SHP77 treated with DMSO at 0.1 percent for 48 hours (cell line): ENCODE measurements at places on chromosomes 6 and 20.

- DNase-seq: no peak
Measured at GRCh38 chr6:139346392-139346791, 28.1 kb downstream of the CITED2 start.

- DNase-seq: no peak
Measured at GRCh38 chr6:53301801-53302537, 46.8 kb downstream of the ELOVL5 start.

DNA sequence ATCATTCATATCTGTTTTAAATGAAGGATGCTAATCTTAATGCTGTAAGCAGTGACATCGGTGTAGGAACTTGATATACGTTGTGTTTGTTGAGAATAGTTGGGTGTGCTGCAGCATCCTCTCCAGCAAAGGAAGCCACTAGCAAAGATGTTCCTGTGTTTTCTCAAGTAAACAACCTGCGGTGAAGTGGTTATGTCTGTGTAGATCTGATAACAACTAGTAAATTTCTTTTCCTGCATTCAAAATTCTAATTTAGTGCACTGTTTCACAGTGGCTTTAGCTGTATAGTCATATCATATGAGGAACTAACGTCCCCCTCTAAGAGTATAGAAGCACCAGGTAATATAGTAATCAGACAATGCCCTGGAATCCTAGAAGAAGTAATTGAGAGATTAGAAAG, 38.7 kb downstream of the NCOA7 start:
- no peak for DNase-seq

GRCh38 chr6:145865595-145865994, 51.0 kb upstream of the FBXO30 start:
- no peak for DNase-seq

GRCh38 chr6:9233226-9233625, 797.9 kb upstream of the SLC35B3 start:
- no peak for DNase-seq

- DNase-seq: no peak
Measured at GRCh38 chr6:168163096-168163731, 84.2 kb upstream of the FRMD1 start.

GRCh38 chr6:16505711-16506357, 255.4 kb downstream of the ATXN1 start:
- DNase-seq: no peak

GRCh38 chr6:41258196-41258493, 28.3 kb downstream of the TREM1 start:
- DNase-seq: no peak

- no peak for DNase-seq
Measured at GRCh38 chr6:1797801-1798200, 188.1 kb downstream of the FOXC1 start.

- DNase-seq: no peak
Measured at GRCh38 chr6:136158971-136159370, 91.1 kb downstream of the MTFR2 start.

DNA sequence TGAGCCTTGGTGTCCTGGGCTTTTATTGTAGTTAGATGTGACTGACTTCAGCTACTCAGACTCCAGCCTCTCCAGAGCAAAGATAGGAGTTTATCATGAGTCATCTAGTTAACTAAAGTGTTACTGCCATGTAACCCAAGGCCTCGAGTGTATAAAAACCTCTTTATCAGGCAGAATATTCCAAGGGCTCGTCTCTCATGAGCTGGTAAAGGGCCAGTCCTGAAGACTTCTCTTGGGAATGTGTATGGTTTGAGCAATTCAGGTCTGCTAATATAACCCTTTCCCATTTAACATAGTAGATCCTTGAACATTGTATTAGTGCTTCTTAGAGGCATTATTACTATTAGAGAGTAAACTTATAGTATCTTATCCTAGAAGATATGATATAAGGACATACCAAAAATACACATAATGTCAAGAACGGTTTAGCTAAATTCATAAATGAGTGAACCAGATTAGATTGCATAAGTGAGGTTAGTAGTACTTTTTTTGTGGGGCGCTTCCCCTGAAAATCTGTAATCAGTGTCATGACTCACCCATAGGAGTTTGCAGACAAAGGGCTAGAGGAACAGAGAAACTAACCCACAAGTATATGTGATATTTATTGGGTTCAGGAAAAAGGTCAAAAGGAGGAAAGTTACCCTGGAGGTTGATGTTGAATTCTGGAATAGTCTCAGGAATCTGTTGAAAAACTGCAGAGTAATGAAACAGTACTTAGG, 16.0 kb downstream of the DSE start:
- no peak for DNase-seq

DNA sequence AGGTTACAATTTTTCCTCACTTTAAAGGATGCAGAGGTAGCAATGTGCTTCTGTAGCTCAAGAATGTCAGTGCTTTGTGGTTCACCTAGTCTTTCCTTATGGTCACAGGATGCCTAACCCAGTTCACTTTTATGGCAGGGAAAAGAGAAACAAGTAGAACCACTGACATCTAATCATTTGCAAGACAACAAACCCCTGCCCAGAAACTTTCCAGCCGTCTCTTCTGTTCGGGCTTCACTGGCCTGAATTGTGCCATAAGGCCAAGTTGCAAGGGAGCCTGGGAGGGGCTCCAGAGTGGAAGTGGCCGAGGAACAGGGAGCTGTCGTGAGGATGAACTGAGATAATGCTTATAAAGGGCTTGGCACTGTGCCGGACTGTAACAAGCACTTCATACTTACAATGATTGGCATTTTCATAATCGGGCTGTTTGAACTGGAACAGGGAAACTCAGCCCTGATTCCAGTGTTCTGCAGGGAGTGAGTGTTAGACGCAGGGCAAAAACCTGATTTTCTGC, 212.6 kb downstream of the BCAS1 start:
- no peak for DNase-seq

DNA sequence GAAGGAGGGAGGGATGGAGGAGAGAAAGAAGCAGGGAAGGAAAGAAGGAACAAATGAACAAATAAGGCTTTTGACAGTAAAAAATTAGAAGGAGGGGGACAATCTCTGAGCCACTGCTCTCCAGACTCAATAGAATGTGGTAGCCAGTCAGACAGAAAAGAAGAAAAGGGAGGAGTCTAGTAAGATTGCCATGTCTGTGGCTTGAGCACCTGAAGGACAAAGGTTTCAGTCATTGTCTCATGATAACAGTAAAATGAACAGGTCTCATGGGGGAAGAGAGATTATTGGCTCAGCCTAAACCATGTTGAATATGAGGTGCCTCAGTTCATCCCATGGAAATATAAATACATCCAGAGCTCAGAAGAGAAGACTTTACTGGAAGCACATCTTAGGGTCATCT, 14.0 kb upstream of the LOC128125822 start:
- DNase-seq: no peak

DNA sequence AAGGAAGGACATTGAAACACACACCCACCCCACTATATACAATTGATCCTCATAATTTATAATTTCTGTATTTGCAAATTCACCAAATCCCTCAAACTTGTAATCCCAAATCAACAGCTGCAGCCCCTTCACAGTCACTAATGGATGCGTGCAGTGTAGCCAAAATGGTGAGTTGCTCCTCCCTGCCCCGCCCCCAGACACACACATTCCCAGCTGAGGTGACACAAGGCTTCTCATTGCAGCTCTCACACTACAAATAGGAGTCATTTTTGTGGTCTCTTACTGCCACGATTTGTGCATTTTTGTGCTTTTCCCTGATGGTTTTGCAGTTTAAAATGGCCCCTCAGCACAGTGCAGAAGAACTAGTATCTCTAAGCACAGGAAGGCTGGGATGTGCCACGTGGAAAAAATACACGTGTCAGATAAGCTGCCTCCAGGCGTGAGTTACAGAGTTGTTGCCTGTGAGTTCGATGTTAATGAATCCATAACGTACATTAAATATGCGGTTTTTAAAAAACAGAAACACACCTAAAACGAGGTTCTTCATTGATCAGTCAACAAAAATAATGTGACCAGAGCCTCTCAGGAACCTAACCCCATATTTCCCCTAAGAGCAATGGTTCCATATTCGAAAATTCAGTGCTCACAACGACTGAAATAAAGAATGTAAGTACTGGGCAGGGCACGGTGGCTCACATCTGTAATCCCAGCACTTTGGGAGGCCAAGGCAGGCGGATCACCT, 8.2 kb downstream of the ATP9A start:
- DNase-seq: no peak

- DNase-seq: no peak
Measured at GRCh38 chr6:139242457-139243240, 49.1 kb downstream of the TXLNB start.

DNA sequence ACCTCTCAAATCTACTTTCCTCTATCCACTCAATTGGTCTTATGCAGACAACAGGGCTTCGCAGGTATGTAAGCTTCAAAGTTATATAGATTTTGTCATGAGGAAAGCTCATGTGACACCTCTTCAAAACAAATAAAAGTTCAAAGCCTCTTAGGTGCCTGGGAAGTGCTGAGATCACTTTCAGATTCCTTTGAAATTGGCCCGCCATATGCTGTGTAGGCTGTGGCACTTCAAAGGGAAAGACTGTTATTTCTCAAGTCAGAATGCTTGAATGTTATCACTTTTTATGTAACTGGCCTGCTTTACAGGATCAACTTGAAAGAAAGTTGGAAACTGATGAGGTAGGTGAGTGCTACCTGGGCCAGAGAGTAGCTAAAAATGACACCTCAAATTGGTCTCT, 67.1 kb upstream of the GFRAL start:
- DNase-seq: no peak

DNA sequence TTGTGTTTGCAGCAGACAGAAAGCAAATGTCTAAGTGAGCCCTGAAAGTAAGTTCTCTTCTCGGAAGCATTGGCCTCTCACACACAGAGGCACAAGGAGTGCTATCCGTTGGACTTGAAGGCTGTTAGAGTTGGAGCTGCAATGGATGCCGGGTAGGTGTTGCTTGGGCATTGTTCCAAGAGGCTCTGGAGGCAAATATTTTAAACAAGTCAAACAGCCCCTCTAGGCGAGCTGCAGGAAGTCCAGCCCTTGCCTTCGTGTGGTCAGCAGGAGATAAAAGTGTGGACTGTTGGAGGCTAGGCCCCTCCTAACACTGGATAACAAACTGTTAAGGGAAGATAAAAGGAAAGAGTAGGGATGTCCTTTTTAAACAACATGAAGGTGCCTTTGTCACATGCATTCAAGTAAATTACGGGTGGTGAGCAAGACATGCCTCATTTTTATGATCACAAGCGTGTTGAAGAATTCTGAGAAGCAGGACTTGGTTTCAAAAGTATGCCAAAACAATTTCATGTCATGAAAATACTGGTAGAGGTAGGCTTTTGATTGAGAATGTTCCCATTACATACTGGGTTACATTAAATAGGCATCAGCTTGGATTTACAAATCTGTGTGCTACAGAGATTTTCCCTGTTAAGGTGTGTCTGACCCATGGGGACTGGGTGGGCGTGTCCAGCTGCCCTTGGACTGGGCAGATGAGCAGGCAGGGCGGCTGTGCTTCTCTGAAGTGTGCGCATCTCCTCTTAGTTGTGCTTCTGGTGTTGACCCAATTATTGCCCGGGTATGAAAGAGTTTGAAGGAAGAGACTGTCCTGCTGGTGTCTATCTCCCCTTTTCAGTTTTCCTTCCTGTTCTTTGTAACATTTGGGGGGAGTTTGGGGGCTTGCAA, 57.5 kb downstream of the RREB1 start:
- DNase-seq: peak; percentile 29

DNA sequence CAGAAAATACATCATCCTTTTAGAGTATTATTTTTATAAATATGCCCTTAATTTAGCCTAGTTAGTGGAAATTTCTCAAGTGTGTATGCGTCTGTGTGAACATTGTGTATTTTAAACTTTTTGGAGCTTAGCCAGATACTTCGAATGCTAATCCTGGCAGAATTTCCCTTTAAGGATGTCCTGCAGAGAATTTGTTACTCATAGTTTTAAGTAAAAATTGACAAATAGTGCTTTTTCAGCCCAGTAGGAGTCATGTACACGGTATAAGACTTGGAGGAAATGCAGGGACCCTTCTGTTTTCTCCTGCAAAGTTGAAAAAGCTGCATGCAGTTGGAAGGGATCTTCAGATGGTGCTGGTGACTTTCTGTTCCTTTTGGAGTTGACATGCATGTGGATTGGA, at the start of gene FHL5:
Gene FHL5, plus strand, starts transcription at position 243 of the 400 bp plus-strand sequence. CDS start 40,486 bp downstream, outside the sequence.
- no peak for DNase-seq

GRCh38 chr6:159695984-159696383, 2.9 kb upstream of the SOD2 start:
- DNase-seq: no peak

DNA sequence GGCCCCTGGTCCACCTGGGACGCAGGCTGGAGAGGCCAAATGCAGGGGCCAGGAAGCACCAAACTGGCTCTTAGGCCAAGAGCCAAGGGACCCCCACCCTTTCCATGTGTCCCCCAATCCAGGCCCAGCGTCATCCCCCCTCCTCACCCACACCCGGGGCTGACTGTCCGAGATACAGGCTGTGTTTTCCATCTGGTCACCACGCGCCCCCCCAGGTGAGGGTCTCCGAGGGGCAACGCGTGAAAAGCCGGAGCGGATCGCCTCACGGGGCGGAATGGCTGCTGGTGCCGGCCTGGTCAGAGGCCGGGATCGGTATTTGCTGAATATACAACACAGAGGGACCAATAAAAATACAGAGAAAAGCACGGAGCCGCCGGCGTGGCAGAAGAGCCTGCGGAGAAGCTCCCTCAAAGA, 5.2 kb upstream of the ABHD16B start:
- no peak for DNase-seq

DNA sequence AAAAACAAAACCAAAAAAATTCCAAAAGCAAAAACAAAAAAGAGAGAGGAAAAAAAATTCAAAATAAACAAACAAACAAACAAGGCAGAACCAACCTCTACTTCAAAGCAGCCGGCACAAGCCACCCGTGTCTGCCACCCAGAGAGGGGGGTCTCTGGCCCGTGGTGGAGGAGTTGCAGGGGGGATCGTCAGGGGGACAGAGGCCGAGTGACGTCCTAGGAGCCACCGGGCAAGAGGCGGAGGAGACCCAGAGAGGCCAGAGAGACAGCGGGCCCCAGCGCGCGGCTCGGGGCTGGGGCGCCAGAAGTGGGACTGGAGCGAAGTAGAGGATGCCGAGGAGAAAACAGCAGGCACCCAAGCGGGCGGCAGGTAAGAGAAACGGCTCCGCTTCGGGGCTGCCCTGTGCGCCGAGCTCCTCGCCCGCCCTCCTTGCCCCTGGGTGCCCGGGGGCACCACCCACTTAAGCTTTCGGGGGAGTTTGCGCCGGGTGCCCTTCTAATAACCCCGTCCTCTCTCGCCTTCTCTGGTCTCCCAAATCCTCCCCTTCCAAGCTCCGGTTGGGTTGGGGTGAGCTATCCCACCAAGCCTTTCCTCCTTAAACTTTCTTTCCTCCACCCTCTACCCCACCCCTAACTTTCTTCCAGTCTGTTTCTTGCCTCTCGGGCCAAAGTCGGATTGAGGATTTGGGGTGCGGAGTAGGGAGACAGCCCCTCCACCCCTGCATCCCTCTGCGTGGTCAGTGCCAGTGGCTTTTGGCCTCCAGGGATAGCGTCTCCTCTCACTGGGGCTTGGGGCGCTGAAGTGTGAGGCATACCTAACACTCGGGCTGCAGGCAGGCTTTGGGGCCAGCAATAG, 1.0 kb downstream of the TSHZ2 start:
- DNase-seq: no peak
